Brain (organoid and tissue), 16 donors: ENCODE measurements at places on chromosomes 4 and X. TPM values are rescaled to one million over a fixed set of nuclear protein-coding genes. Genes with fewer than 3 reads are reported as not detected.
A peak's percentile ranks its signal among the peaks of the same experiment; 100 is the strongest.

The CFAP99 gene
- 0.71 TPM for polyA plus RNA-seq

The PABPC1L2A gene
- polyA plus RNA-seq, result 2.7 TPM

The FAT4 gene
- polyA plus RNA-seq, result 0.71 TPM

The PGAM4 gene
- polyA plus RNA-seq, result not detected

The VCX3A gene
- not detected for polyA plus RNA-seq

The EPHA5 gene
- polyA plus RNA-seq, result 0.44 TPM

The MAGEA9 gene
- polyA plus RNA-seq, result not detected

DNA sequence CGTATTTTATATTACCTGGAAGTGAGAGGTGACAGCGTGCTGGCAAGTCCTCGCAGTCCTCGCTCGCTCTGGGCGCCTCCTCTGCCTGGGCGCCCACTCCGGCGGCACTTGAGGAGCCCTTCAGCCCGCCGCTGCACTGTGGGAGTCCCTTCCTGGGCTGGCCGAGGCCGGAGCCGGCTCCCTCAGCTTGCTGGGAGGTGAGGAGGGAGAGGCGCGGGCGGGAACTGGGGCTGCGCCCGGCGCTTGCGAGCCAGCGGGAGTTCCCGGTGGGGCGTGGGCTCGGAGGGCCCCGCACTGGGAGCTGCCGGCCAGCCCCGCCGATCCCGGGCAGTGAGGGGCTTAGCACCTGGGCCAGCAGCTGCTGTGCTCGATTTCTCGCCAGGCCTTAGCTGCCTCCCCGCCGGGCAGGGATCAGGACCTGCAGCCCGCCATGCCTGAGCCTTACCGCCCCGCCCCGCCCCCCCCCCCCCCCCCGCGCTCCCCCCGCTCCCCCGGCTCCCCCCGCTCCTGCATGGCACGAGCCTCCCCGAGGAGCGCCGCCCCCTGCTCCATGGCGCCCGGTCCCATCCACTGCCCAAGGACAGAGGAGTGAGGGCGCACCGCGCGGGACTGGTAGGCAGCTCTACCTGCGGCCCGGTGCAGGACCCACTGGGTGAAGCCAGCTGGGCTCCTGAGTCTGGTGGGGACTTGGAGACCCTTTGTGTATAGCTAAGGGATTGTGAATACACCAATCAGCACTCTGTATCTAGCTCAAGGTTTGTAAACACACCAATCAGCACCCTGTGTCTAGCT is 298.9 kb upstream of the MAGEB16 start:
- no peak for DNase-seq

DNA sequence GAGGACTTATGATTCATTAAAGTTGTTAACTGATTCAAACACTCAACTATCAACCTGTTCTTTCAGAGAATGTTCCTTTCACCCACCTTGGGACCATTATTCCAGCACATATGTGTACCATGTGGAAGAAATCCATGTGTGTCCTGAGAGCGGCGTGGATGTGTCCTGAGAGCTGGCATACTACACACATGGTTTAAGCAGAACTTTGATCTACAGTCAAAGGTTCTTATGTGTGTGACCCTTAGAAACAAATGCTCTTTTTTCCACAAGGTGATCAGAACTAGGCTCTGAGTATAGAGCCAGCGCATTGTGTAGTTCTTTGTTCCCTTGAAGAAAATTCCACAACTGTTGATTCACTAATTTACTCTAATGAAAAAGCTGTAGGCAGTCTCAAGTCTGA is 332.0 kb downstream of the NR3C2 start:
- DNase-seq, result no peak

DNA sequence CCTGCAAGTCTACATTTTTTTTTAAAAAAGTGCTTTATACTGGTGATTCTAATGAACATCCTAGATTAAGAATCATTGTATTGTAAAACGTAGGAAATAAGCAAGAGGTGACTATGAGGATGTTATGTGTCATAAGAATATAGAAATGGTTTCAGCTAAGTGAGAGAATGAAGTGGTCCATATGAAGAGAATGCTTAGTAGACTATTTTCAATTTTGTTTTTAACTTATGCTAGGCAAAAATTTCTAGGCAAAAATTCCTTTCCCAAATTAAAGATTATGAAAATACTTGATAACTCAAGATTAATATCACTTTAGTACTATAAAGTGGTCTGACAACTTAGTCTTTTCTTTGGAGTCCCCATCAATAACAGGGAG is 825 bp downstream of the DYNLT3 start:
- DNase-seq, result no peak

DNA sequence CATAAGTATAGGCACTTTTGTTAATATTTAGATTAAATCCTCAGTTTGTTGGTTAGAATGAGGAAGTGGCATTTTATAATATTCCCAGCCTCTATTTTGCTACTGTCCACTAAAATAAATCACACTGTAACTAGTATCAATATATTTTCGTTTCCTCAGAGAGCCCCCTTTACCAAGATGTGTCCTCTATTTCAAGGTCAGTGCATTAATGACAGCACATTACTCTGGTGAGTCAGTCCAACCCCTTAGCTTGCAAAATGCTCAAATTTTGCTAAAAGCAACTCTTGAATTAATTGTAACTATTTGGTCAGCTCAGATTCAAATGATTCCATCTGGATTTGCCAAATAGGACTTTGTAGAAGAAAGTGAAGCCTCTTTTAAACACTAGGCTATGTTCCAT is 199.3 kb downstream of the PDHA2 start:
- DNase-seq, result no peak

DNA sequence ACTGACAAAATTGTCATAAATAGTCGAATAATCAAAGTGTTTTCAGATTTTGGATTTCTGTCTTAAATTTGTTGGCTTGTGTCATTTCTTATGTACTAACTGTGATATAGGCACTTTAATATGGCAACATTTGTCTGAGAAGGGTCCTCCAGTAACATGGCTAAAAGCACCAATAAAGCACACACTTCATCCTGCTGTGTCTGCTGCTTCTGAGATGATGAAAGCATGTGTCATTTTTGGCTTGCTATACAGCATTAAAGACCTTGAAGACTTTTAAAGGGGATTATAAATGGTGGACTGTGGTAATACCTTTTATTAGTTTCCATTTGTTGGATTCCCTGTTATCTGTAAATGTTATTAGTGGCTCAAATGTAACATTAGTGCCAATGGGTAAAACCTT is 551.8 kb upstream of the GRID2 start:
- no peak for DNase-seq

DNA sequence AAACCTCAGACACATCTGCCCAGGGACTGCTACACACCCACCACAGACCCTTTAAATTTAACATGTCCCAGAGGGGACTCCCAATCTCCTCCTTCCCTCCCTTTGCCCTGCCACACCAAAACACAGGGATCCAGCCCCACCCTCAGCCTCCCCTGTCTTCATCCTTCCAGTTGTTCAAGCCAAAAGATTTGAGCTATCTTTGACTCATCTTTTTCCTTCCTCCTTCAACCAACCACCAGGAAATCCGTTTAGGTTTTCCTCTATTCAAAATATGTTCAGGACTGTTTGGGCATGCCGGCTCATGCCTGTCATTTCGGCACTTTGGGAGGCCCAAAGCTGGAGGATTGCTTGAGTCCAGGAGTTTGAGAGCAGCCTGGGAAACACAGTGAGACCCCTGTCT is 6.9 kb upstream of the STK32B start:
- no peak for DNase-seq

DNA sequence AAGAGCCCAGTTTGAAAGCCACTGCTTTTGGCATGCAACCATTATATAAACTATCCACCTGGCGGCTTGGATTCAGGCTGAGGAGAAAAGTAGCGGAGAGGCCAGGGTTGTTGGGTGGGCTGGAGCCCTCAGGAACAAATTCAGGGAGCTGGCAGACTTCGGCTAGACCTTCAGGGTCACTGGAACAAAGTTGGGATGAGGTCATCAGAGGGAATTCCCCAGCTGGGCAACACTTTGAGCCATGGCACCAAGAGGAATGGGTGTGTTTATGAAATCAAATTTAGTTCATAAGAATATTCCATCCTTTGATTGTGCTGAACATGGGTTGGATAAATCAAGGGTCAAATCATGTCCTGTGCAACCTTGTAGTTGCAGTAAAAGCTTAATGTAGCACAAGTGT is 22.0 kb downstream of the MTMR1 start:
- no peak for DNase-seq

GRCh38 chrX:136639506-136640176 is 8.3 kb upstream of the CD40LG start:
- no peak for DNase-seq

DNA sequence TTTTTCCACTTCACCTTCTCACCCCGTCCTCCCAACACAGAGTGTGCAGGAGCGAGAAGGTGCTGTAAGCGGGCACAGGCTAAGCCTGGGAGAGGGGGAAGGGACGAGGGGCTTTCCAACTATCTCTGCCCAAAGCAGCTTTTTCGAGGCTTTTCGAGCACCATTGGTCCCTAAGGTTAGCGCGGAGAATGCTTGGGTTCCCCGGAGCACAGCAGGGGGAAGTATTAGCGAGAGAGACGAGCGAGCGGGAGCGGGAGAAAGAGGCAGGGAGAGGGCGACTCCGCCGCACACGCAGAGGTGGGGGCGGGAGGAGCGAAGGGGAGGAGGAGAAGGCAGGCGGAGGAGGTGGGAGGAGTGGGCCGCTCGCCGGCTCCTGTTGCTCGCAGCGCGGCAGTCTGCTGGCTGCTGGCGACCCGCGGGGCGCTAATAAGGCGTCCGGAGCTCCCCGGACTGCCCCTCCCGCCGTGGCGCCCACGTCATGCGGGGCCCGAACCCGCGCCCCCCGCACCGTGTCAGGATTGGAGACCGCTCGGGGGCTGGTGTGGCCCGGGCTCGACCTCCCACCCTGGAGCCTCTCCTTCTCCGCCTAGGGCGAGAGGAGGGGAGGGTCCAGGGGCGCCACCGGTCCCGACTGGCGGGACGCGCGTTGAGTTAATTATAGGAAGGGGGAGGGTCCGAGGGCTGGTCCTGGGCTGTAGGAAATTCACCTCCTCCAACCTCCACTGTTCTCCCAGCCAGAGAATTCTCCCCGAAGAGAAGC is at the start of gene ADAMTS3:
TSS of gene ADAMTS3 (minus strand) at position 263 of the 760 bp plus-strand sequence. CDS start 459 bp downstream, outside the sequence.
- peak; percentile 79 for DNase-seq

- DNase-seq, result no peak
Observed at GRCh38 chr4:126455865-126456264, 1141.1 kb downstream of the FAT4 start.

- no peak for DNase-seq
Observed at GRCh38 chr4:35252866-35253265, 991.4 kb downstream of the ARAP2 start.

DNA sequence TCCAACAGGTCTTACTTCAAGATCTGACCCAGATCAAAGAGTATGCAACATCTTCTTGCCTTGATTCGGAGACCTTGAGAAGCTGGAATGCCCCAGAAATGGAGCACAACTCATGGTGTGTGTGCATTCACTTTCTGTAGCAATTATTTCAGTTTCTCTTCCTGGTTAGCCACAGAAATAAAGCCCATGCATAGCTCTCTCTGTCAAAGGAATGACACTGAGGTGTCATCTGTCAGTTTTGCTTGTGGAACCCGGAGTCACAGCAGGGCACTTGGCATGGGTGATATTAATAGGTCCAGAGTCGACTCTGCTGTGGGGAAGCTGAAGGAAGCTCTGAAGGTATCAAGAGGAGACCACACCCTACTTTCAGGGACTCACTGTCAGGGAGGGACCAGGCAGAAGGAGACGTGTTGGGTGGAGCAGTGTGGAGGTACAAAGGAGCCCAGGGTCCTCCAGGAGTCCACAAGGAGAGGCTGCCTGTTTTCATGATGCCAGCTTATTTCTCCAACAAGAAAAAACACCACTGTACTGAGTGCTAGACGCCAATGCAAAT is 10.7 kb downstream of the CLNK start:
- no peak for DNase-seq

GRCh38 chrX:40263014-40263560 is 165.3 kb upstream of the BCOR start:
- no peak for DNase-seq

DNA sequence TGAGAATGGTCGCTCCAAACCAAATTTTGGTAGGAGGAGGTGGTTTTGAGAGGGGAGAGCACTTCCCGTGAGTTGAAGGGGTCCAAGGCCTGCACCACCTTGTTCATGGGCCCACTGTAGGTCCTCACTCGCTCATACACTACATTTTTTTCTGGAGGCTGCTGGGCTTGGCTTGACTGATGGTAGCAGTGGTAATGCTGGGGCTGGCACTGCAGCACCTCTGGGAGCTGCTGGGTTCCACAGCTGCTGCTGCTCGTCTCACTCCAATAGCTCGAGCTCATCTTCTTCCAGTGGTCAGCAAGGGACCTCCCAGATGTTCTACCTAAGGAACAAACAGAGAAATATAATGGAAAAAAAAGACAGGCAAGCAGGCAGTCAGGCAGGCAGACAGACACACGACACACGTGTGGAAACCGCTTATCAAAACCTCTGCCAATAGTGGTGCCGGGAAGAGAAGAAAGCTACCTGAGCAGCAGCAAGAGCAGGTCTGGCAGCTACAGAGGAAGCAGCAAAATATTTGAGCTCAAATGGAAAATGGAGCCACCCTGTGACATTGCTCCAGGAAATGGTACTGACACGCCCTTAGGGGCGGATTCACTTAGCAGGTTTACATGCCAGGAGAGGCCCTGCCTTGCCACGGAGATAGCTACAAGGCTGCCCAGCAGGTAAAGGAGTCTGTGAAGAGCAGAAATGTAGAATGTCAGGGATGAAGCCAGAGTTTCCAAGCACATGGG is at the start of gene POF1B:
TSS of gene POF1B (minus strand) at position 492 of the 734 bp plus-strand sequence. CDS start at position 281, 211 bp downstream.
- no peak for DNase-seq

GRCh38 chr4:136136601-136137000 is 1395.7 kb downstream of the PCDH18 start:
- DNase-seq, result peak; percentile 65

DNA sequence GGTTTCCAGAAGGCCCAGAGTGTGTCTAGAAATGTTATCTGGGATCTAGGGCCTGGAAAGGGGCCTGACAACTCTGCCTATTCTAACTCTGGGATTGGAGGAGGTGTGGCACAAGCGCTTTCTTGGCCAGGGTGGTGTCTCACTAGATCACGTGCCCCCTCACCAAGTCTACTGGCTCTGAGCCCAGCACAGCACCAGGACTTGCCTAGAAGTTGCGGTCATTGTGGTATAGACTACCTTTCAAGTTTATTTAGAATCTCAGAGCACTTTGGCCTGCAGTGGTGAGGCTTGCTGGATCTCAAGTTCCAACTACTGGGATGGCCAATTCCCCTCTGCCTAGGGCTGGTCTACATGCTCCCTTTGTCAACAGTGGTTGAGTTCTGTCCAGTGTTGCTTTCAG is 223.3 kb upstream of the MAGEB2 start:
- DNase-seq, result no peak

- no peak for DNase-seq
Observed at GRCh38 chr4:187732524-187732923, 263.0 kb upstream of the ZFP42 start.

GRCh38 chrX:150421816-150422215 is 58.7 kb downstream of the MAMLD1 start:
- DNase-seq, result no peak

- peak; percentile 7 for DNase-seq
Observed at GRCh38 chrX:114959729-114960128, 57.7 kb downstream of the IL13RA2 start.

GRCh38 chr4:48141048-48141447 is 7.0 kb upstream of the TXK start:
- DNase-seq, result peak; percentile 63

- DNase-seq, result peak; percentile 38
Observed at GRCh38 chrX:97026406-97026805, 142.7 kb downstream of the RPA4 start.
